CD4-positive, alpha-beta T cell treated with Interleukin-1 beta for 1 hour (primary cell): ENCODE measurements at places on chromosomes 6 and 20.

GRCh38 chr6:161429921-161430490 is 156.1 kb upstream of the AGPAT4 start:
- no peak for DNase-seq

GRCh38 chr20:50041246-50041873 is 58.6 kb downstream of the SNAI1 start:
- DNase-seq: no peak

GRCh38 chr6:27002447-27002846 is 245.1 kb upstream of the PRSS16 start:
- no peak for DNase-seq

DNA sequence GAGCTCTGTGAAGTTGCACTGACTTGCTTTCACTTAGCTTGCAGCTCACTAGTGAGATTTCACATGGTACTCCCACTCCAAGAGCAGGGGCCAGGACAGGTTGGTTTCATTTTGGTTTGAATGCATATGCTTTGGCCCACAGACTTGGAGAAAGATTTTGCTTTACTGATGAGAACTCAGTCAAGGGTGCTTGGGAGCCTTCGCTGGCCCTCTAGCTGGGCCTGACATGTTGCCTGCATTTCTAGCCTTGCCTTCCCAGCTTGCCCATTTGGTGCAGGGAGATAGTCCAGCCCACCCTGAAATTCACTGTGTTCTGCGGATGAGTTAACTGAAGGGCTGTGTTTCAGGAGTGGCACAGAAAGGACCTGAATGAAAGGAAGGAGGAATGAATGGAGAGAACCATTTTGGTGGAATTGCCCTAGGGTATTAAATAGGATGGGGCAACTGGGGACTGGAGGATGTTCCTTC is 1.9 kb downstream of the SGK1 start:
- DNase-seq: no peak

GRCh38 chr6:140032189-140032588 is 657.7 kb upstream of the CITED2 start:
- DNase-seq: no peak

DNA sequence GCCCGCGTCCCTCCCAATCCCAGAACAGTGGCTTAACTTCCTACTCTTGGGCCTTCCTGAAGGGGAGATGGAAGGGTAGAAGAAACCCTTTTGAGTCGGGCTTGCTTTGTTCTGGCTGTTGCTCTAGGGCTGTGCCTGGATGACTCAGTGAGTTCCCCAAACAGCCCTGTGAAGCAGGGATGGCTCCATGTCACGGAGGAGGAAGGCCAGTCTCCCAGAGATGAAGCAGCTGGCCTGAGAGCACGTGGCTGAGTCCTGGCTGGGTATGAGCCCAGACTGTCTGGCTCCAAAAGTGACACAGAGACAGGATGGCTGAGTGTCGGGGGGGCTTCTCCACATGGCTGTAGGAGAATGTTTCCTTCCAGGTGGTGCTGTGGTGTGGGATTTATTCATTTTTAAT is 4.6 kb downstream of the SYTL3 start:
- no peak for DNase-seq

- DNase-seq: no peak
Observed at GRCh38 chr20:23360531-23360930, 1.5 kb upstream of the GZF1 start.

- no peak for DNase-seq
Observed at GRCh38 chr6:36967757-36968156, 13.2 kb downstream of the PI16 start.

- DNase-seq: no peak
Observed at GRCh38 chr20:23032056-23032749, 2.9 kb upstream of the SSTR4 start.

DNA sequence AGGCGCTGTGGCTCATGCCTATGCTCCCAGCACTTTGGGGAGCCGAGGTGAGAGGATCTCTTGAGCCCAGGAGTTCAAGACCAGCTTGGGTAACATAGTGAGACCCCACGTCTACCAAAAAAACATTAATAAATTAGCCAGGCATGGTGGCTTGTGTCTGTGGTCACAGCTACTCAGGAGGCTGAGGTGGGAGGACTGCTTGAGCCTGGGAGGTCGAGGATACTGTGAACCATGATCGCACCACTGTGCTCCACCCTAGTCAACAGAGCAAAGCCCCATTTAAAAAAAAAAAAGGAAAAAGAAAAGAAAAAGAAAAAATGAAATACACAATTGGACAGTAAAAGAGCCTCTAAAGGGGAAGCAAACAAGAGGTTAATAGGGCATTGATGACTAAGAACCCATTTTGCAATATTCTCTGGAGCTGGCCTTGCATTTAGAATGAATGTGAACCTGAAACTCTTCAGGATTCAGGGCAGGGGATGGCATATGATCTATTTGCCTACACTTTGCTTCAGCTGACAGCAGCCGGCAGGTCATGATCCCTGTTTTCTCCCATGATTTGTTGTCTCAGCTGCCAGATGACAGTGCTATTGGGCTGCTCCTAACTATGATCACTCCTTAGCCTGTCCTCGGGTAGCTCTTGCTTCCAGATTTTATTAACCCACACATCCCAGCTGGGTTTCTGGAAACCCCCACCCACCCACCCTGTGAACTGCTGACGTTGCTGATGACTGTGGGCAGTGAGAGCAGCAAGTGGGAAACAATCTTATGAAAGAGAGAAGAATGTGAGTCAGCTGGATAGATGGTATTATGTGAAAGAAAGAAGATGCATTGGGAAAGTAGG is 83.8 kb upstream of the ELOVL5 start:
- peak; percentile 4 for DNase-seq

- DNase-seq: no peak
Observed at GRCh38 chr6:21134356-21134755, 459.2 kb upstream of the SOX4 start.

GRCh38 chr6:4727217-4727616 is 49.0 kb upstream of the CDYL start:
- no peak for DNase-seq

GRCh38 chr6:80022803-80023202 is 18.4 kb downstream of the TTK start:
- no peak for DNase-seq

DNA sequence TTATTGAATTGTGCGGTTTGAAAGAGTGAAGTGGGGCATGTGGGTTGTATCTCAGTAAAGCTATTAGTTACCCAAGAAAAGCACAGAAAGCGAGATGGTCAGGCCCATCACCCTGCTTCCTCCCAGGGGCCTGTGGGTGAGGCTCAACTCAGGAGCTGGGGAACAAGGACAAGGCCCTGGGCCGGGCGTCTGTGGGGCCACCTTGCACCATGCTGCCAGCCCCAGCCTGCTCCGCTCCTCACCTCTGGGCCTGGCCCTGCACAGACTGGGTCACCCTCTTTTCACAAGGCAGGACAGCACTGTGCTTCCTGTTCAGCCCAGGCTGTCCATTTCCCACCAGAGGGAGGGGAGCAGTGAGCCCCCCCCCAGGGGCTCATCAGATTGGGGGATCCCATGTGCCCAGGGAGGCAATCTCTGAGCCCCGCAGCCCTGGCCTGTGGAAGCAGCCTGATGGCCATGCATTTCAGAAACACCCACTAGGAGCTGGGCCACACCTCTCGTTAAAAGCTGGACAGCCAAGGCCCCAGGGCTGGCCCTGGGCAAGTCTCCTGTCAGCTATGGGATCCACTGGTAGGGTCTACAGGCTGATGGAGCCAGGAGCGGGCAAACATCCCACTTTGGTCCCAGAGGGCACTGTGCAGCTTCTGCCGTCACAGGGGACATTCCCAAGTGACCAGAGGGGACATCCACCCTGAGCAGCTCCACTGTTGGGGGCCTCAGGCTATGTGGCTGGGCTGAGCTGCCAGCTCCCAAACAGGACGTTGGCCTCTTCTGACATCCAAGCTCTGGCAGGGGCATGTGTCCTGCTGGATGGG is 55.9 kb downstream of the YTHDF1 start:
- DNase-seq: no peak

DNA sequence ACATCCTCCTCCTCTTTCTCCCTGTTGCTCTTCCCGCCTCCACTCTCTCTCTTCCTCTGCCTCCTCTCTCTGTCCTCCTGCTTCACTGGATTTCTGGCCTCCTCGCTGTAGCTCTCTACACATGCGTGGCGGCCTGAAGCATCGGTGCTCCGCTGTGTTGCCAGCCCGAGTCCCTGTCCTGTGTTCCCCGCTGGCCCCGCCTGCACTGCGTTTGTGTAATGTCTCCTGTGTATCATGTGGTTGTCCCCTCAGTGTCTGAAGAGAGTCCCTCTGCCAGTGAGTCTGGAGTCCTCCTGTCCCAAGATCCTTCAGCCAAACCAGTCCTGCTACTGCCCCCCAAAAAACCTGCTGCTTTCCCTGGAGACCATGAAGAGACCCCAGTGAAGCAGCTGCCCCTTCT is 143.8 kb downstream of the TBC1D7 start:
- no peak for DNase-seq

- no peak for DNase-seq
Observed at GRCh38 chr20:42041000-42041565, 422.9 kb upstream of the CHD6 start.

- no peak for DNase-seq
Observed at GRCh38 chr6:80210618-80211017, 104.1 kb downstream of the BCKDHB start.

- DNase-seq: no peak
Observed at GRCh38 chr6:16338577-16339264, 100.3 kb downstream of the GMPR start.

DNA sequence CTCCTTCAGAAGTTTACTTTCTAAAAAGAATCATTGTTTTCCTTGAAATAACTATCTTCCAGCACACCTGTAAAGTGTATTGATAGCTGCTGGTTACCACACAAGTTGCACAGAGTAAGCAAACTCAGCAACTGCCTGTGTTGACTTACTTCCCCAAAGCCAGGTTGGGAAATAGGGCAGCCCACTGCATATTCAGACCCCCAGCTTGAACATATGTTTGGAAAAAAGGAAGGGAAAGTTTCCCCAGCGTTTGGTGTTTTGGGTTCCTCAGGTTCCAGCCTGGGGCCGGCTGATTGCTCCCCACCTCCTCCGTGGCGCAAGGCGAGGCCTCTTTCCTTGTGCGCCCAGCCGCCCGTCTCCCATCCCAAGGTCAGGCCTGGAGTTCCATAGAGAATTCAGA is 70.1 kb upstream of the QKI start:
- no peak for DNase-seq

- DNase-seq: no peak
Observed at GRCh38 chr20:3262566-3262965, 23.6 kb upstream of the SLC4A11 start.

GRCh38 chr6:144405163-144405562 is 120.0 kb downstream of the UTRN start:
- no peak for DNase-seq

- no peak for DNase-seq
Observed at GRCh38 chr6:82160255-82160990, 87.1 kb downstream of the IBTK start.

DNA sequence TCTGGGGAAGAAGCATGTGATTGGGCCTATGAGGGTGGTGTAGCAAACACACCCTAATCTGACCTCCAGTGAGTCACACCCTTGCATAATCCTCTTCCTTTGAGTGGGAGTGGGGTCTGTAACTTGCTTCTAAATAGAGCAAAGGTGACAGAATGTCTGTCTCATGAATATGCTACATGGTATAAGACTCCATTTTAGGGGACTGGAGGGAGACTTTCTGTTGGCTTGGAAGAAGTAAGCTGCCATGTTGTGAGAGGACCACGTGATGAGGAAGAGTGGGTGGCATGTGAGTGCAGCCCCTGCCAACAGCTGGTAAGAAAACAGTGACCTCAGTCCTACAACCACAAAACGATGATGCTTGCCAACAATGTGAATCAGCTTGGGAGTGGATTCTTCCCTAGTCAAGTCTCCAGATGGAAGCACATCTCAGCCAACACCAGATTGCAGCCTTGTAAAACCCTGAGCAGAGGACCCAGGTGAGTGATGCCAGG is 3.7 kb downstream of the AK9 start:
- no peak for DNase-seq

- DNase-seq: no peak
Observed at GRCh38 chr6:104728448-104728847, 131.3 kb downstream of the HACE1 start.

- no peak for DNase-seq
Observed at GRCh38 chr6:25627001-25627400, 25.0 kb upstream of the SCGN start.

DNA sequence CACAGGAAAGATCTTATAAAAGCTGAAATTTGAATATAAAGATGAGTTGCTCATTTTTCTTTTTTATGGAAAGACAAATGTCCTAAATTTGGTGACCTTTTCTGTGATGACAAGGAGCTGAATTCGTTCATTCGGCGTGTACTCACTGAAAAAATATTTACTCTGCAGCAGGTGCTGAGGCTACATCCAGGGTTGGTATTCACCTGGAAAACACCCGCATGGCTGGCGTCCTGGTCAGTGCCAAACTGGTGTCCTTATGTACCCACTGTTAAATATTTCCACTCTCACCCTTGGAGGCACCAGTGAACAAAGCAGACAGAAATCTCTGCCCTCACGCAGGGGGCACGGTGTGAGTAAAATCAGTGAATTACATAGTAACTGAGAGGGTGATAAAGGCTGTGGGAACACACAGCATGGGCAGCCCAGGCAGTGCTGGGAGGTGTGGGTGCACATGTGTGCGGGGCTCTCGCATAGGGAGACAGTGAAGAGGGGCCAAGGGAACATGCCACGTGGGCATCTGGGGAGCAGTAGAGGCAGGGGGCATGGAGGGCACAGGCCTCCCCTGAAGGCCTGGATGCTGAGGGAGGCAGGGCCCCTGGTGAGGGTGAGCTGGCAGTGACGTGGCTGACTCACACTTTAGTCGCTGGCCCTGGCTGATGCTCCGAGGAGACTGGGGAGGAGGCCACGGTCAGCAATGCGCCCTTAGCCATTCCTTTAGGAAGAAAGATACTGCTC is 89.7 kb downstream of the INSM1 start:
- DNase-seq: no peak

- no peak for DNase-seq
Observed at GRCh38 chr20:32945710-32946221, 58.5 kb downstream of the SUN5 start.

GRCh38 chr6:165883851-165884640 is 221.0 kb upstream of the PDE10A start:
- no peak for DNase-seq

DNA sequence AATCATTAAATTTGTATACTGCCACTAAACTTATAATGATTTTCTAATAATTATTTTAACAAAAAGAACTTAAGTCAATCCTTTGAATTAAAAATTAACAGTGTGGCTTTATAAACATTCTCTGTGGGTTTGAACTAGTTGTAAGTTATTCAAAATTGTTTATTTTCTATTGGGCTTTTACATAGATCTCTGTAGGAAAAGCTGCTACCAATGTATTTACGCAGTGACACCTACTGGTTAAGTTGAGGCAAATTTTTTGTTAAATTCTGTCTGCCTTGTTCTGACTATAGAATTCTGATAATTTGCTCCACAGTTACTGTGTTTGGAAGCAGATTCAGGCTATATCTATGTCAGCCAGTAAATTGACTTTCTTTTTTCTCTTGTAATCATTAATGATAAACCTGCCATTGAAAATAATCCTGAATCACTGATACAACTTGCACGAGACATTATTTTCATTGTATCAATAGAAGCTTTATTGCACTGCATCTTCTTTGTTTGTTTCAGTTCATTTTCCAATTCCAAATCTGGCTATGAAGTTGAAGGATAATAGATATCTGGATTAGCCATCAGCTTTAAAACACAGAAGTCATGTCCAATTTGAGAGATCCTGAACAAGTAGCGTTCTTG is 66.0 kb upstream of the UTRN start:
- DNase-seq: peak; percentile 62

GRCh38 chr6:132153221-132153898 is 202.2 kb upstream of the CCN2 start:
- no peak for DNase-seq

- DNase-seq: no peak
Observed at GRCh38 chr6:30591008-30591407, 19.8 kb downstream of the ABCF1 start.
